KG1 (cell line): ENCODE measurements at places on chromosomes 5 and 9.
A peak's percentile ranks its signal among the peaks of the same experiment; 100 is the strongest.

DNA sequence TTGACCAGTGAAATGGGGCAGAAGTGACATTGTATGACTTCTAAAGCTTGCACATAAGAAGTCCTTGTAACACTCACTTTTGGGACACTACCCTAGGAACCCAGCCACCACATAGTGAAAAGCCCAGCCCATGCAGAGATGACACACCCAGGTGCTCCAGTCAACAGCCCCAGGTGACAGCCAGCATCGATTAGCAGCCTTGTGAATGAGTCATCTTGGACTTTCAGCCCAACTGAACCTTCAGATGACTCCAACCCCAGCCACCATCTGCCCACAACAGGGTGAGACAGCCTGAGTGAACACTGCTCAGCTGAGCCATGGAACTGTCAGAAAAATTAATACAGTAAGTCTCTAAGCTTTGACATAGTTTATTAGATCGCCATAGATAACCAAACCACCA is 458.6 kb downstream of the ZSWIM6 start:
- DNase-seq, result no peak

GRCh38 chr5:142446960-142447279 is 122.1 kb upstream of the SPRY4 start:
- DNase-seq, result no peak

DNA sequence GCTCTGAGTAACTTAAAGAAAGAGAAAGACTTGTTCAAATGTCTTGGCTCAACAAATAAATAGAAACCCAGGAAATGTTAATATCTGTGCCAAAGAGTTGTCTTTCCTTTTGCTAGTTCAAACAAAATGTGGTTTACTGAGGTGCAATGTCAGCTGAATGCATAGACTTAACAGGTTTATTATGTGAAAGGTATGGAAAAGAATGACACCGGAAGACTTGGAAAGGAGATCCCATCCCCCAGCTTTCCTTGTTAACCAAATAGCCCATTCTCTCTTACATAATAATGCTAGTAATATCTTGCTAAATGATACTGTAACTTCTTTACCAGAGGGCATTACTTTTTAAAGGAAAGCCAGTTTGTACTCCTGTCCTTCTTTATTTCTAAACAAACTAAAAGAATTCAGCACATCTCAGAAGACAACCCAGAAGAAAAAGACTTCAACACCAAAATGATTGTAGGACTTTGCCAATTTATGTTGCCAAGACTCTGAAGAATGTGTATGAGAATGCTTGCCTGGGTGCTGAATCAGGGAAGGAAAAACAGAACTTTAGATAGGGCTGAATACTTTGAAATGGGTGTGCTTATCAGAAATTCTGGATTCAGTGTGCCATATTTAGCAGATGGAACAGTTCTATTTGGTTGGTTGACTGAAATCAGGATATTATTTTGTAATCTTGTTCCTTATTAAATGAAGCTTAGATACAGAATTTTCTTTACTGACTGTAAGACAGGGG is 344.1 kb downstream of the TMEM38B start:
- no peak for DNase-seq

DNA sequence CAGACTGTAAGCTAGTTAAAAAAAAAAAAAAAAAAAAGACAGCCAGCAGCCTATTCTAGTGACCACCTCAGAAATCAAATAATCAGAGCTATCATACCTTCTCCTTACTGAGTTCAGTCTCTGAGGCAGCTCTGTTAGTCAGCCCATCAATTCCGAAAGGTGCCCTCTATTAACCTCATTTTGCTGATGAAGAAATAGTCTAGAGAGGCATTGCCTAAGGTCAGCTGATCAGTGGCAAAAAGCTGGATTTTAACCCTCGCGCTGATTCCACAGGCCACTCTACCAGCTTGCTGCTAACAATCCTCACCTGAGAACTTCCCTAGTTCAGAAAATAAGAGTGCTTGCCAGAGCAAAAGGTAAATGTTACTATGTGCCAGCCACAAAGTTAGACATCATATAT is 172.0 kb downstream of the DENND1A start:
- DNase-seq, result no peak

- no peak for DNase-seq
Measured at GRCh38 chr5:127609011-127609410, 39.9 kb upstream of the CTXN3 start.

GRCh38 chr9:122126331-122127261 is 33.0 kb downstream of the NDUFA8 start:
- no peak for DNase-seq

GRCh38 chr5:134606726-134607125 is 25.9 kb downstream of the SAR1B start:
- DNase-seq, result no peak

DNA sequence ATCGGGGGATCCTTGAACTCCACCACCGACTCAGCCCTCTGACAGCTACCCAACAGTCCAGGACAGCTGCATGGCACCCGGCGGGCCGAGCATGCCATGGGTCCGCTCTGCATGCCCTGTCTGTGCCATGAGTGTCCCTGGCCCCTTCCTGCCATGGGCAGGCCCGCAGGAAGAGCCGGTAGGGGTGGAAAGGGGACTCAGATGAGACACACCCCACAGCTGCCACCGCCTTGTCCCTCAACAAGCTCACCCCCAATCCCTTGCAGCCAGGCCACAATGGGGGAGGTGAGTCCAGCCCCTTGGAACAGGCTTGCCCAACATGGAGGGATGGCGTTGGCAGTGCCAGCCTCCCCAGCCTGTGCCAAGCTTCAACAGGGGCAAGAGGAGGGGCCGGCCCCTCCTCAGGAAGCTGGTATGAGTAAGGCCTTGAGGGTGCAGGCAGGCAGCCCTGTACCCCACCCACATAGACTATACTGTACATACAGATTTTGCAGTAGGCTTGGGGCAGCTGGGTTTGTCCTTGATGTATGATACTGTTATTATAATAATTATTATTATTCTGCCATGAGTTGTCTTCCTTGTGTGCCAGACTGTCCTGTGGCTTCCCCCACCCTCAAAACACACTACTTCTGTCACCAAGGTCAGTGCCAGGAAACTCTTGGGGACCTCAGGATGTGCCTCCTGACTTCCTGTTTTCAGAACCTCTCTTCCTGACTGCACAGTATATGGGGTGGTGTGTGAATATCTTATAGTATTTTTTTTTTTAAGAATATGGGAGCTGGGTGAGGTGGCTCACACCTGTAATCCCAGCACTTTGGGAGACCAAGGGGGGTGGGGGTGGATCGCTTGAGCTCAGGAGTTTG is 12.0 kb upstream of the SLC34A1 start:
- no peak for DNase-seq

DNA sequence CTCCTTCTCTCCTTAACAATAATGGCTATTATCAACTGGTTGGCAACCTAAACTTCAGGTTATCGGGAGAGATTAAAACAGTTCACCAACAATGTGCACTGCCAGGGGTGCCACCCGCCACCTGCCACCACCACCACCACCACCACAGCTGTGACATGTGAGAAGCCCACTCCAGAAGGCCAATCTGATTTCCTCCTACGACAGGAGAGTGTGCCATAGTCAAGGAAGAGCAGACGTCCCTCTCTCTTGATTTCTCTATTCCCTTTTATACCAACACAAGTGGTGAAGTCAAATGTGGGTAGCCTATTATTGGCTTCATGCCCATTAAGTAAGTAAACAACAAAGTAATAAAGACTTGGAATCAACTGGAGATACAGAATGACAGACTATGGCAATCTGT is 22.4 kb downstream of the GNAQ start:
- DNase-seq, result no peak

DNA sequence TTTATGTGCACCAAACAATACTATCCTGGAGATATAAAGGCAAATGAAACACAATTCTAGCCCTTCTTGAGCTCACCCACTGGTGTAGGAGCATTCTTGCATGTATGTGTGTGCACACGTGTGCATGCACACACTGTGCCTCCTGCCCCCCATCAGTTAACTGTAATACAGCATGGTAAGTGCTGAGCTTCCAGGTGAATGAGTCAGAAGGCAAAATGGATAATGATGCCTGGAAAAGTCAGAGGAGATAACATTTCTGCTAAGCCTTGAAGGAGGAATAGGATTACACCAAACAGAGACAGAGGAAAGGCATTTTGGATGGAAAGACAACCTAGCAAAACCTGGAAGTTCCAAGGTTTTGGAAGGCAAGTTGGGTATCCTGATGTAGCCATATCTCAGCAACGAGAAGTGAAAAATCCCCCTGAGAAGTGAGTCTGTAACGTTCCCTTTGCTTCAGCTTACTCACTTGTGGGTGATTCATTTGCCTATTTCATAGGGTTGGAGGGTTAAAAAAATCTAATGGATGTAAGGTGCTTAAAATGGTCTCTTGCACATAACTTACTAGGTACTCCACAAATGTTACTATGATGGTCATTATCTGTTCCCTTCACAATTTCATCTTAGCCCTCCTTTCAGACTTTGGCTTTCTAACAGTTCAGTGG is 101.4 kb upstream of the STC2 start:
- DNase-seq, result no peak

- DNase-seq, result no peak
Measured at GRCh38 chr5:91007251-91007650, 375.9 kb downstream of the ARRDC3 start.

- DNase-seq, result no peak
Measured at GRCh38 chr9:111897601-111898137, 1.1 kb downstream of the UGCG start.

GRCh38 chr9:131986089-131986488 is 93.6 kb downstream of the MED27 start:
- DNase-seq, result no peak

GRCh38 chr5:172106511-172107356 is 81.3 kb downstream of the STK10 start:
- DNase-seq, result peak; percentile 84

- no peak for DNase-seq
Measured at GRCh38 chr5:15807248-15807647, 307.3 kb downstream of the FBXL7 start.

- DNase-seq, result no peak
Measured at GRCh38 chr9:125747765-125748445, 732 bp downstream of the PBX3 start.

DNA sequence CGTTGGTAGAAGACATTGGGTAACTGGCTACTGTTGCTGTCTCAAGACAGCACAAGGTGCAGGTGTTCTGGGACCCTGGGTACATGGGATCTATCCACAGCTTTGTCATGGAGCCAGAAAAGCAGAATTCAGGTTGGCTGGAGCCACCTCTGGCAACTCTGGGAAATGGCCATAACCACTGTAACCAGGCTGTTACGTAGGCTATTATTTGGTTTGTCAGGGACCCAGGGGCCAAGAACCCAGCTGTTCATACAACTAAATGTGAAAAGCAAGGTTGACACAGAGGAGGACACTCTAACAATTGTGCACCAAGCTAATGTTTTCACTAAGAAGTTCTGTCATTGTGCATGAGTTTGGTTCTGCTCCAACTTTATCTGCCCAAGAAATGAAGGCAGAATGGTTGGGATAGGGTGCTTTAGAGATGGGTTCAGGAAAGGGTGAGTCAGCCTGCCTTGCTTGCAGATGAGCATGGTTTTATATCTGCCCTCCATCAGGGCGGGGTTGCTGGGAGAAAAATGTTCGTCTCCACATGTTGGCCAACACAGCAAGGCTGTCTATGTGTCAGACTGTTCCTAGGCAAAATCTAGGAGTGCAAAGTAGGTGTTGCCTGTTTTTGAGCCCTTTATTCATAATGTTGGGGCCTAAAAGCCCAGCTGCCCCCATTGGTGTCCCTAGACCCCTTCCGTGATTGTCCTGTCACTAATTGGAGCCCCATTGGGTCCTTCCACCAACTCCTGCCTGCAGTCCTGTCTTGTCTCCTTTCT is 131.3 kb upstream of the DAP start:
- no peak for DNase-seq

DNA sequence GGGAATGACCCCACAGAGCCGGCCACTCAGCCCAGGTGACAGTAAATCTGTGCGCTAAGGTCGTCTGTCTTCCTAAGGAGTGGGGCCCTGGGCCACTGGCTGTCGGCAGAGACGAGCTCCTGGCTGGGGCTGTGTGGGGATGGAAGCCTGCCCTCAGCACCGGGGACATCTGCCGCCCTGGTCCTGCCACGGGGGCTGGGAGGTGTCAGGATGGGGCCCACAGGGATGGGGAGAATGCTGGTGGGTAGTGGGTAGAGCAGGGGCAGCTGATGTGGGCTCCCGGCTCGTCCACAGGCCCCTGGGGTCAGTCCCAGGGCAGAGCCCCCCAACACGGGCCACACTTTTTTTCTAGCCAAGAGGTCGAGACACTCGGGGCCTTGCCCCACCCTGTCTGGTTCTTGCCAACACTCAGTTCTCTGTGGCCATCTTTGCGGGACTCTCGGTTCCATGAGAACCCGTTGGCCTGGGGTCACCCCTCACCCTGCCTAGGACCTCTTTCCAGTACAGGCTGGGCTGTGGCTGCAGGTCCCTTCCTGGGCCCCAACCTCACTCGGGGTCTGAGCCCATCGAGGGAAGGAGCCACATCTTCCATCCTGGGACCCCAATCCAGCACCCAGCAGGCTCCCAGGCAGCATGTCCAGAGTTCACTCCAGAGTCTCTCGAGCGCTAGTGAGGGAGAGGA is 45.0 kb downstream of the DBH start:
- DNase-seq, result no peak

DNA sequence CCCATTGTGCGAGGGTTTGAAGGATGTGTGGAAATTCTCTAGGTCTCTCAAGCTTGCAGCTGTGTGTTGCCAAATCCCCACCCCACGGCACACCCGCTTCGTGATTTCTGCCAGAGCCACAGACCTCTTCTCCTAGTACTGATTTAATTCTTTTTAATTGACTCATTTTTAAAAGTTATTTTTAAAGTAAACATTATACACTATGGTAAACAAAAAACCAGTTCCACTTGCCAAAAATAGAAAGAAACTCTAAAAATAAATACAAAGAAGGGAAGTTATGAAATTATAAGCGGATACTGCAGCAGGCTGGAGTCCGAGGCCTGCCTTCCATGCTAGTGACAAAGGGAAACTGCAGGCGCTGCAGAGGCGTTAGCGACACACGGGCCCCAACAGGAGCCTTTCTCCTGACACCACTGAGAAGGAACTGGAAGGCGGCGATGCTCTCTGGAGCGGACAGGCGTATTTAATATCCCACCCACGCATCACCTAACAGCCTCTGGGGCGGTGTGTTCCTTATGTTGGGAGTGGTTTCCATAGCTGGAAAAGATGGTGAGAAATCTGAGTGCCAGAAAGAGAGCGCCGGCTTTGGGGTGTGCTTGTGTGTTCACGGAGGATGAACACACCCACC is 122.5 kb downstream of the COL23A1 start:
- DNase-seq, result no peak

DNA sequence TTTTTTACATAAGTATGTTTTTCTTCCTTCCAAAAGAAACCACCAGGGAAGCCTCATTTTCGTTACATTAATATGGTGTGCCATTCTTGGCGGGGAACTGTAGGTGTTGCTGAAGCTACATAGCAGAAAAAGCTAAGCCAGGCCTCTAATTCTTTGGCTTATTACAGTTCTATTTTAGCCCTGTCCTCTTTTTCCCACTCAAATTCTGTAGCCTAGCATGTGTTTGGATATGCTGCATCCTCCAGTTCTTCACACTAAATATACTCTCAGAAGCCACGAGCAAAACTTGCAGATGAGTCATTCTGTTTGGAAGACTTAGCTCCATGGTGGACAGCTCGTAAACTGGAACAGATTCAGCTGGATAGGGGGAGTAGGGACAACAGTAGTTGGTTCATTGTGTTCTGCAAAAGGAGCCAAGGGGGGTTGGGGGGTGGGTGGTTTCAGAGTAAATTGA is 369.4 kb downstream of the TMEM161B start:
- DNase-seq, result no peak

GRCh38 chr9:88829276-88829675 is 162.0 kb upstream of the S1PR3 start:
- DNase-seq, result no peak
